ENCODE measurements at places on chromosomes 6 and 20.

- no peak for DNase-seq
Observed at GRCh38 chr6:19298421-19298820, 538.7 kb upstream of the ID4 start.

DNA sequence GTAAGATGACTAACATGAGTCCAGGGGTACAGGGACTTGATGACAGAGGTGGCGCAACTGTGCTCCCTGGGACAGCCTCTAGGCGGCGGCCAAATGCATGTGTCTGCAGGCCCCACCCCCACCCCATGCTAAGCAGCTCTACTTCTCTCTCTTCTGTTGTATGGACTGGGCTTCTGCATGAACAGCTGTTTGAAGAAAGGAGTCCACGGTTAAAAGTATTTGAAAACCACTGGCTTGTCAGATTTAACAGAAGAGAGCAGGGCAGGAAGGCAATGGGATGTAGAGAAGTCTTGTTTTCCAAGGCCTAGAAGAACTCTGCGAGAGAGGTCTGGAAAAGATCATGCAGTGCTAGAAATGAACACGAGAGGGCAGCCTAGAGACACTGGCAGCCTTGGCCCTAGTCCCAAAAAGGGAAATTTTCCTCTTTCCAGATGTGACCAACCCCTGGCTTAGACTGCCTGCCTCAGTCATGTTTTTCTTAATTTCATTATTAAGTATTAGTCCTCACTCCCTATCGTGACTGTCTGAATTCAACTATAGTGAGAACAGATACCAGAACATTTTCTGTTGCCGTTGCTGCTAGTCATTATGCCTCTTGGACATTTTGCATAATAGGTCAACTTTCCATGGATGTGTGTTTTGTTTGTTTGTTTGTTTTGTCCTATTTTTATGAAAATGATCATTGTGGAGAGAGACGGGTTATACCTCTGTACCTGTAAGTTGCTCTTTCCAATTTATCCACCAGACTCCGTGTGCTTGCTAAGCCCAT lies 265.0 kb downstream of the ADGRG6 start:
- peak; percentile 71 for DNase-seq

DNA sequence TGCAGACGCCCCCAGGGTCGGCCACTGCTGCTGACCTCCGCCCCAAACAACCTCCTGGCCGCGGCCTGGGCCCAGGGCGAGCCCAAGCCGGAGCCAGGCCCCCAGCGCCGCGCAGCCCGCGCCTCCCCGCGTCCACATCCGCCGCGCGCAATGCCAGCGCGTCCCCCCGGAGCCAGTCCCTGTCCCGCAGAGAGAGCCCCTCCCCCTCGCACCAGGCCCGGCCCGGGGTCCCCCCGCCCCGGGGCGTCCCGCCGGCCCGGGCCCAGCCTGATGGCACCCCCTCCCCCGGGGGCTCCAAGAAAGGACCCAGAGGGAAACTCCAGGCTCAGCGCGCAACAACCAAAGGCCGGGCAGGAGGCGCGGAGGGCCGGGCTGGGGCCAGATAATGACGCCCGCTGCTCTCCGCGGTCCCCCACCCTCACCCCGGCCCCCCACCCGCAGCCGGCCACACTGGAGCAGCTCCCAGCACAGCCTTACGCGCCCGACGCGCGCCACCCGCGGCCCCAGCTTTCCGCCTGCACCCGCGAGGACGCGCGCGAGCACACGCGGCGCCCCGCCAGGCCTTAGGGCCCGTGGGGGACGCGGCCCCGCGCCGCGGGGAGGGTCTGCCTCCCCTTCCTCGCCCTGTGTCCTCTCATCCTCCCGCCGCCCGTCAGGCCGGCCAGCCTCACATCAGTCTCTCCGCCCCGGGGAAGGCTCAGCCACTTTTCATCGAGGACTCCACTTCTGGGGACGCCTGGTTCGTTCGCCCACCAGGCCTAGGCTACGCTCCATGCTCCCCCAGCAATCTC lies 12.9 kb upstream of the SLC22A7 start:
- DNase-seq = no peak

GRCh38 chr6:28839443-28840120 lies 84.2 kb downstream of the TRIM27 start:
- no peak for DNase-seq

DNA sequence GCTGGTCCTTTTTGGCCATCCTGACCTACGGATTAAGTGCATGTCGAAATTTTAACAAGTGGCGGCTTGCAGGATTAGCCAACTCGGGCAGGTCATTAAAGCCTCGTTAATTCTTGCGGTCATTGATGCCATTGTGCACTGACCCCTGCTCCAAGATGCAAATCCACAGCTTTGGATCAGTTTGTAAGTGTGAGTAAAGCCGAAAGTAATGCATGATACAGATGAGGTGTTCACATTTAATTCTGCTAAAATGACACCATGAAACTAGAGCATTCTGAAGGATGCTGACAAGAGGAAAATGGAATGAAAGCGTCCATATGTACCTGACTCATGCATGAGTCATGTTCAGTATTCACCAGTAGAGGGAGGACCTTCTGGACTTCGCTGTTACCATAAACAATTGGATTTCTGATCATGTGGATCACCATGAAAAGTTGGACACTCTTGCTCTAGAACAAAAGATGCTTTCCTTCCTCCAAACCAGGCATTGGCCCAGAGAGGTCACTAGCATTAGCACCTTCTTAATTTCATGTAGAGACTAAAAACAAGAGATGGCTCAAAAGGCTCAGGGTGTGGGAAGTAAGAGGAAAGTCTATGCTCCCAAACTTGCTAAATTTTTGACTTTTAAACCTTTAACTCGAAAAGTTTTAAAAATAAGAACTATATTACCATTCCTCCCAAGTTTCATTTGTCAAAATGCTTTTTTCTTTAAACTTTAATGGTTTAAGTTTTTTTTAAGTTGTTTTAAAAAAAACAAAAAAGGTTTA lies 48.0 kb downstream of the MUC22 start:
- peak; percentile 84 for DNase-seq

GRCh38 chr6:13427801-13428582 lies 59.4 kb downstream of the GFOD1 start:
- DNase-seq = no peak

DNA sequence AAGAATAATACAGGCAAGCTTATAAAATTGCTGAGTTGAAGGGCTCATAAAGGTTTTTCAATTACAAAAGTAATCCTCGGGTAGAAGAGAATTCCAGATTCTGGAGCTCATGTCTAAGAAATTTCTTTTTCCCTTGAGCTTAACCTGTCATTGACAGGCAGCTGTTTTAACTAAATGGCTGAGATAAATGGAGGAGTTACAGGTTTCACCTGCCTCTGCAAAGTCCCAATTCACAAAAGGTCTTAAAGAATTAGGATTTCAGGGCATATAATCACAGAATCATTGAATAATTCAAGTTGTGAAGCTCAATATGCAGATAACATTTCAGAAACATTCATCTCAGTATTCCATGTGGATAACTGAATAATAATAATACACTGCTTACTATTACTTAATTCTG lies 660.1 kb upstream of the NRSN1 start:
- DNase-seq = no peak

DNA sequence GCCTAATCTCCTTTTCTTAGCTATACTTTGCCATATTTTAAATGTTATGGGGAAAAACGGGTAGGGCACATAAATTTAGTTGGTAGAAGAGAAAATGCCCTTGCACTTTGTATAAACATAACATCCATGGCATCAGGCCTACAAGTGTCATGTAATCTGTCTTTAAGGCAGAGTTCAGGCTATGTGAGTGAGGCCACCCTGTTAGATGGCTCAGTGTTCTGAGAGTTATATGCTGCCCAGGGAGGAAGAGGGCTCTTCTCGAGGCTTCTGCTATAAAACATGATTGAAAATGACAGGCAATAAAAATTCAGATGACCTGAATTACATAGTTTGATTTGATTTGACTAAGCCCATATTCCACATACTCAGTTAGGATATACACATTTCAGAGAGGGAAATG lies 553.6 kb upstream of the MAP3K7 start:
- DNase-seq = no peak

- peak; percentile 90 for DNase-seq
Observed at GRCh38 chr6:36127462-36128016, 2.8 kb upstream of the MAPK13 start.

DNA sequence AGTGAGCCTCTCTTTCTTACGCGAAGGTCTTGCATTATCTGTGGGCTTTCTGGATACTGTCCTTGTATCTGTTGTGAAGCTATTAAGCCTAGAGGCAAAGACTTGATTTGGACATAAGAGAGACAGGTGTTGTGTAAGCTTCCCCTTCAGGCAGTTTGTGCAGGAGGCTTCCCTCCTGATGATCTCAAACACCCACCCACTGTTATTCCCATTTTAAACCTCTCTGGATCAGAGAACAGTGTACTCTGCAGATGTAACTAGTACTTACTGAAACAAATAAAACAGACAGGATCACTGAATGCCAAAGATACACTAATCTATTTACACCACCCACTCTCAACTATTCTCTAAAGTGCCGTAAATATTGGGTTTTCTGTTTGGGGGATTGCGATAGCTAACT lies 113.8 kb upstream of the RAB32 start:
- no peak for DNase-seq

GRCh38 chr6:87628881-87629280 lies 38.9 kb downstream of the ORC3 start:
- peak; percentile 7 for DNase-seq

GRCh38 chr6:20021795-20022194 lies 184.6 kb downstream of the ID4 start:
- DNase-seq = no peak

DNA sequence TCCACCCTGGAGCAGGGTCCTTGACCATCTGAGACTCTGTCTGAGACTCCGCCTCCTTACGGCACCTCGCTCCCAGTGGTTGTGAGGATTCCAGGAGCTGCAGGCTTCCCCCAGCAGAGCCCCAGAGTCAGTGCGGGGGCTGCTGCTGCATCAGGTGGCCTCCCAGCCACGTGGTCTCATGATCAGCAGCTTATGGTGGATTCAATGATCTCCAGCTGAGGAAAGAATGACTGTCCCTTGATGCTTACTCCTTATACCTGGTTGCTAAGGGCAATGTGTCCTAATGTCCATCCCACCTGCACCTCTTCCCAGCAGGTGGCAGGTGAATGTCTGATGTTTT lies 40.0 kb downstream of the SLC22A1 start:
- no peak for DNase-seq

- no peak for DNase-seq
Observed at GRCh38 chr6:69980624-69981023, 114.3 kb downstream of the COL19A1 start.

- DNase-seq = no peak
Observed at GRCh38 chr20:63691711-63692435, 4.6 kb upstream of the TNFRSF6B start.

DNA sequence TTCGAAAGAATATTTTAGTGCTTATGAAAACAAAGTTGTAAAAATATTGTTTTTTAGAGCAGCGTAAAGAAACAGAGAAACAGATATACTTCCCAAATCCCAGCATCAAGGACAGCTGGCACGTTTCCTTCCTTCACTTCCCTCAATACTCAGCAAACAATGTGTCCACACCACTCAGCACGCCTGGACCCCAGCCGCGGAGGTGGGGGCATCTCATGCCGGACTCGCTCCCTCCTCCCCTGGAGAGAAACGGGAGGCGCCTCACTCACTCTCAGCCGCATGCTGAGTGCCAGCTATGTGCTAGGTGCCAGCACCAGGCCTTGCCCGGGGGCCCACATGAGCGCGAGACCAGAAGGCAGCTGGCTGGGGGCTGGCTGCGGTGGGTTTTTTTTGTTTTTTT lies 34.7 kb downstream of the SLC2A4RG start:
- DNase-seq = no peak

- DNase-seq = no peak
Observed at GRCh38 chr20:49136817-49137571, 51.1 kb downstream of the STAU1 start.

GRCh38 chr6:132960720-132961119 lies 146.4 kb downstream of the RPS12 start:
- no peak for DNase-seq

- no peak for DNase-seq
Observed at GRCh38 chr6:82076916-82077315, 170.6 kb downstream of the IBTK start.

GRCh38 chr6:144053601-144054000 lies 41.8 kb downstream of the SF3B5 start:
- DNase-seq = no peak

DNA sequence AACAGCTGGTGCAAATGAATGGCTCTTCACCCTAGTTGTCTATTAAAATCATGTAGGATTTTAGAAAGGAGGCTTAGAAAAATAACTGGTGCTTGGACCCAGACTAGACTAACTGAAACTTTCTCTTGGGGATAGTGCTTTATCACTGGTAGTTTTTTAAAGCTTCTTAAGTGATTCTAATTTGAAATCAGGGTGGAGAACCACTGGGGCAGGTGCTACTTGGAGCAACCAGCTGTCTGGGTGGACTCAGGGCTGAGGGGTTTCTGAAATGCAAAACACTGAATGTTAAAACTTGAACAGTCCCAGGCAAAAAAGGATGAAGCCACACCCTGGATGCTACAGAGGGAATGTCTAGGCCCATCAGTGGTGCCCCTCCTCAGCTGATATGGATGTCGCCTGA lies 81.2 kb downstream of the PXDC1 start:
- no peak for DNase-seq

DNA sequence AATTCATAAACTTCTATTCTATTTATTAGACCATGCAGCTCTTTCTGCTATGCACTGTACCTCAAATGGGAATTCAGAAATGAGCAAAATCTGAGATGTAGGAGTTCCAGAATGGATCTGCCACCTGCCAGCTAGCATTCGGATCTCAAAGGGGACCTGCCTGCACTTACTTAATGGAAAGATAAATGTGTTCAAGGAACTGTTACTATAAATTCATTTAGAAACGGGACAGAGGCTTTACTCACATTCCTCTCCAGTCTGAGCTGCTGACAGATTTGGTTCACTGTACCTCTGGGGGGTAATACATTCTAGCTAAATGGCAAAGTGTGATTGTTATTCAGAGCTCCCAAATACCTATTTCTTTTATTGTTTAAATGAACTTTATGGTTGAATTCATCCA lies 384.1 kb downstream of the GRIK2 start:
- no peak for DNase-seq
